ENCODE measurements at places on chromosomes 11 and 22.

DNA sequence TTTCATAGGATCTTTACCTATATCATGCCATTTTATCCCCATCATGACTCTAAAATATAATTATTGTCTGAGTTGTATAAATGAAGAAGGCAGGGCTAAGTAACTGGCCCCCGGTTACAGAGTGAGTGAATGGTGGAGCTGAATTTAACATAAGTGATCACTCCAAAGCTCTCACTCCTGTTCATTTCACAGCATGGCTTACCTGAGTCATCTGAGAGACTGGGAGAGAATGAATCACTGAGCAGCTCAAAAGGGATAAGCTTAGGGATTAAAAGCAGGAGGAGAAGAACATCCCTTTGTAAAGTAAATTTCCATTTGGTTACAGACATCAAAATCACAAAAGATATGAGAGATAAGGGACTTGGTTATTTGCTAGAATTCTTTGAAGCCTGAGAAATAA lies 294.0 kb upstream of the CTSC start:
- no peak for DNase-seq

DNA sequence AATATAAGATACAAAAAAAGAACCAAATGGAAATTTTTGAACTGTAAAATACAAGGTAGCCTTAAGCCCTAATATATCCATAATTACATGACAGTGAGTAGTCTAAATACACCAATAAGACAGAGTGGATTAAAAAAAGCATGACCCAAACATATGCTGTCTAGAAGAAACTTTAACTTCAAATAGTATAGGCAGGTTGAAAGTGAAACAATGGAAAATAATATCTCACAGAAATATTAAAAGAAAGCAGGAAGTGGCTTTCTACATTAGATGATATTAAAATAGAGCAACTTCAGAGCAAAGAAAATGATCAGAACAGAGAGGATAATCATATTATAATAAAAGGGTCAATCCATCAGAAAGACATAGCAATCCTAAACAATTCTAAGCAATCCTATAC lies 21.8 kb downstream of the DCUN1D5 start:
- DNase-seq = no peak

DNA sequence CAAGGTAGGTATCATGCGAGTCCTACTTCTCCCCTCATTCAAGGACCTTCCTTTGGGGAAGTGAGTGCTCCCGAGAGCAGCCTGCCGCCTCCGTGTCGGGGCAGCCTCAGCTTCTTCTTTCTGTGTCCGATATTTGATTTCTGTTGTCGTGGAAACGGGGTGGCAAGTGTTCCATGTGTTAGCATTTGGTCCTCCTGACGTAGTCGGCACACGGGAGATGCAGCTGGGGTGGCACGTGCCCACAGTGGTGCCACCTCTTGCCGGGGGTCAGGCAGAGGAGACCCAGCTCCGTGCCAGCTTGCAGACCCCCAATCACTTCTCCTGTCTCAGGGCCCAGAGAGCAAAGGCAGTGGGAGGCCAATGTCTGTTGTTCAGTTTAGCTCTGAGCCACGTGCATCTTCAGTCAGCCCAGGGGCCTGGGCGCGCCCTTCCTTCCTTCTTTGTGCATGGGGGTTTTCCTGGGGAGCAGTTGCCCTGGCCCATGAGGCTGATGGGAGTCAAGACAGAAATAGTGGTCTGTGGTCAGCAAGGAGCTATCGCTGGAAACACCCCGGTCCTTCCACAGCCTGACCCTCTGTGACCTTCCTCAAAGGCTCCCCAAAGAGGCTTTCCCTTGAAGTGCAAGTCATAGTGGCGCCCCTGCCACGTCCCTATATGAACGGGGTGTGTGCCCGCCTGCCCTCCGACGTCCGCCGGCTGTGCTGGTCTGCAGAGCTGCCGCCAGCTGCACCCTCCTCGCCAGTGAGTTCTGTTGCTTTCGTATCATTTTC lies 44.5 kb downstream of the PARVB start:
- no peak for DNase-seq

DNA sequence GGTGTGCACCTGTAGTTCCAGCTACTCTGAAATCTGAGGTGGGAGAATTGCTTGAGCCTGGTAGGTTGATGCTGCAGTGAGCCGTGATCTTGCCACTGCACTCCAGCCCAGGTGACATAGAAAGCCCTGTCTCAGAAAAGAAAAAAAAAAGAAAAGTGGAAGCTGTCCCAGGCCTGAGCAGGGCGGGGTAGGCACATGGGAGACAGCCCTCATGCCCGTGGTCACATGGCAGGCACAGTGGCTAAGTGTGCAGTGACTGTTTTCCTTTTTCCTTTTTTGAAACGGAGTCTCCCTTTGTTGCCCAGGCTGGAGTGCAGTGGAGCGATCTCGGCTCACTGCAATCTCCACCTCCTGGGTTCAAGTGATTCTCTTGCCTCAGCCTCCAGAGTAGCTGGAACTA lies 7.8 kb downstream of the OTUB1 start:
- DNase-seq = no peak

- DNase-seq = no peak
Observed at GRCh38 chr22:43440556-43440955, 28.7 kb downstream of the MPPED1 start.

DNA sequence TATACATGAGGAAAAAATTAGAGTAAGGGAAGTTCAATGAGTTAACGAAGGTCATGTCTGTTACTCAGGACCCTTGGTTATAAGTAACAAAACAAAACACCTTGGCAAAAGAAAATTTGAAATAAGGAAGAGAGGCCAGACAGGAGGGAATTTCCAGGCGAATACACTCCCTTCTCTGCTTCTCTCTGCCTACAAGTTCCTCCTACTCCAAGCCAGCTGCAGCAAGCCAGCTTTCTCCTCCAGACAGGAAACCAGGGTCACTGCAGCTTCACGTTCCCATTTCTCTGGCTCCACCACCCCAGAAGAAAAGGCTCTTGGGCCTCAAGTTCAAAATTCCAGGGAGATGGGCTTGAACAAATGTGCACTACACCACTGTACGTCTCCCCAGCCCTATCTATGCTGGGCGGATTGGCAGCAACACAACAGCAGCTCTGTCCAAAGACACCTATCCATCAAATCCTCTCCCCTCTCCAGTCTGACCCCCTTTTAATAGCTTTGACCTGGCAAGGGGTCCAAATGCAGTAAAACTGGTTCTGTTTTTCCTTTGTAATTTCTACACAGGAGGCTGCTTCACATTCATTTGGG lies 27.7 kb downstream of the SMCO4 start:
- no peak for DNase-seq

DNA sequence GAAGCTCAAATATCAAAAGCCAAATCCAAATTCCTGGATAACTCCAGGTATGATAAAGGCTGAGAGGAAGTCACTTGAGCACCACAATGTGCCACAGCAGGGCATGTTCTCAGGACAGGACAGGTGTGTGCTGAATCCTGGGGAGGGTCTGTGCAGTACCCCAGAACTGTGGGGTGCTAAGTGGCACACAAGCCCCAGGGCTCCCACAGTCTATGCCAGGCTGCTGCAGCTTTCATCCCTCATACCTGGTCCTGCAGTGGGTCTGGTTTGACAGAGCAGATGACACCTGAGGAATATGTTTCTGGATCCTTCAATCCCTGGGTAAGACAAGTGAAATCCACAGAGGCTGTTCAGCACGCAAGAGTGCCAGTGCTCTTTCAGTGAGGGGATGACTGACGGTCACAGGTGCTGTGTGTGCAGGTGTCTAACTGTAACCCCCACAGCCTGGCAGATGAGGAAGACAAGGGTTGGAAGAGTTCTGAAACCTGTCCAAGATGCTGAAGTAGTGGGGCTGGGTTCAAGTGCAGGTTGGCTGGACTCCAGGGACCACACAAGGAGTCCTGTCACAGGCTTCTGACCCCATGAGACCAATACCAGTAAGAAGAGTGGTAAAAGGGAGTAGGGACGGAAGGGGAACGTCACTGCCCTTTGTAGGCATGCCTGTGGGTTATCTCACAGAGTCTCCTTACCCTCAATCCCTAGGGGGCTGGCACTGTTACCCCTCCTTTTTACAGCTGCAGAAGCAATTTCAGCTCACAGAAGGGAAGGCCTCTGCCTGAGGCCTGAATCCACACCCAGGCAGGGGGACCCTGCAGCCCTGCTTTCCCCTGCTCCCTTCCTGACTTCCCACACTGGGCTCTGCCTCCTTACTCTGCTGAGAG lies 14.1 kb downstream of the SERPIND1 start:
- DNase-seq = no peak

DNA sequence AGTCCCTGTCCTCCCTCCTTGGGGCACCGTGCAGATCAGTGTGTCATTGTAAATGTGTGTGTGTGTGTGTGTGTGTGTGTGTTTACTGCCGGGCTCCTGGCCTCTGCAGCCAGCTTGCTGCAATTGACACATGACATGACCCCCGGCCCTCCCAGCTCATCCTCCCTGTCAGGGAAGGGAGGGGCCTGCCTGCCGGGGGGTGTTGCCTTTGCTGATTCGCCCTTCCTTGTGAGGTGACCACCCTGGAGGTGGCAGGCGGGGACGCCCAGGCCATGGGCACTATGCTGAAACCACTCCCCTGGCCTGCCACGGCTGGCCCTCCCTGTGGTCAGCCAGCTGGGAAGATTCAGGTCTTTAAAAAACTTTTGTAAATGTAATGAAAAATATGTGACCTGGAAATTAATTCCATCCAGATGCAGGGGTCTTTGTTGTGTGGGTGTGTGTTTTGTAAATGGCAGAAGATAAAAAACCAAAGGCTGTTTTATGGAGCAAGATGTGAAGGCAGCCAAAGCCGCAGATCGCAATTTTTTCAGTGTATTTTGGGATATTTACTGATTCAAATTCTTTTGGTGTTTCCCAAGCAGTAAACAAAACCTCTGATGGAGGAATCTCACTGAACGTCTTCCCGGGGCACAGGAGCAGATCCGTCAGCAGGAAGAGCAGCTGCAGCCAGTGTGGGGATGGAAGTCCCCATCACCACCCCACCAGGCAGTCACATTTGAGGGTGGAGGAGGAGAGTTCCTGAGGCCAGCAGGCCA lies 23.2 kb downstream of the SHISAL1 start:
- DNase-seq = no peak

- no peak for DNase-seq
Observed at GRCh38 chr22:42131562-42131961, 952 bp upstream of the CYP2D6 start.
